ENCODE measurements at places on chromosomes 3 and 15.

DNA sequence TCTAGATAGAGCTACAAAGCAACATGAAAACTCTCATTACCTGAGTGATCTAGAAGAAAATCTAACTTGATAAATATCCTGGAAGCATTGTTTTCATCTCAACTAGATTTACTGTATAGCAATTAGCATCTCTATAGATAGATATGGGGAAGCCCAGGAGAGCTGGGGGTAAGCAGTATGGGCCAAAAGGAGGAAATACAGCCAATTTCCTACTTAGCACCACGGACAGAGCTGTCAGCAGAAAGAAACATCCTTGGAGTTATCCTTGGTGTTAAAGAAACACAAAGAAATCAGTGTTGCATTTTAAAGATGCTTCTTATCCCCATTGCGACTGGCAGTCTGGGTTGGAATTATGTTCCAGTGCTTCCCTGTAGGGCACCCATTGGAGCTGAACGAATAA lies 126.2 kb downstream of the TIGIT start:
- DNase-seq, result no peak

DNA sequence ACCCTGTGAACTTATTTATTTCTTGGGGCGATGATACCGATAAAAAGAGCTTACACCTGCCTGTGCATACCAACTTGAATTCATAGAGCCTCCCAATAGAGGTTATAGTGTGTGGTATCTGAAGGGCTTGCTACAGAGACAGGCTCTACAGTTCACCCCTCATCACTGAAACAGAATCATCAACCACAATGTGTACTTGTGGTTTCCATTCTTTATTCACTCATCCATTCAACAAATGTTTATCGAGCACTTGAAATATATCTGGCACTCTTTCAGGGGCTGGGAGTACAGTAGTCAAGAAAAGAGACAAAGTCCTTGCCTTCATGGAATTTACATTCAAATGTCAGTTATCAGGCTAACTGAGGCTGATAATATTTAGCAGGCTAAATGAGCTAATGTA lies 134.4 kb upstream of the SKOR1 start:
- no peak for DNase-seq

GRCh38 chr15:65952391-65953053 lies 83.2 kb downstream of the RAB11A start:
- no peak for DNase-seq

- DNase-seq, result no peak
Observed at GRCh38 chr15:68676011-68676605, 97.3 kb downstream of the CORO2B start.

- DNase-seq, result no peak
Observed at GRCh38 chr3:68988740-68989139, 24.7 kb downstream of the EOGT start.

DNA sequence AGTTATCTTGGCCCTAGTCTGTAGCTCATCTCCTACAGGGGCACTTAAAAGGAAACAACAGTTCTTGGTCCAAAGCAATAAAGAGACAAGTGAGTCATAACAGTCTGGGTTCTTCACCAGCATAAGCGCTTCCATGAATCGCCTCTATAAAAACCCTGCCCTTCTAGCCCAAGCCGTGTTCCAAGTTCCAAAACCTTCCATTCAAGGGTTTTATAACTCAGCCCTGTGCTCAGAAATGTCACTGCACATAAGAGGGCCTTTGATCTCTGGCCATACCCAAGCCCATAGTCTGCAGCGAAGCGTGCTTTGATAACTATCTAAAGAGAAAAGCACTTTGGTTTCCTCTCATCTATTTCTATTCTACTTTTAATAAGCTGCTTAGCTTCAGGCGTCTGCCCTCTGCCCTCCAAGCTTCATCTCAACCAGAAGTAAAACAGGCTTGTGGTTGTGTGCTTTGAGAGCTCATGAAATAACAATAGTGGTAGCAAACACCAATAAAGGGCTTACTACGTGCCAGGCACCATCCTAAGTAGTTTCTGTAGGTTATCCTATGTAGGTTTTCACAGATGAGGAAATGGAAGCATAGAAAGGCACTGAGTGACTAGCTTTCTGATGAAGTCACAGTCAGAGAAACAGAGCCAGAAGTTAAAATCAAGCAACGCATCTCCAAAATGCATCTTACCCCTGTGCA lies 64.0 kb upstream of the AKAP13 start:
- peak; percentile 37 for DNase-seq

DNA sequence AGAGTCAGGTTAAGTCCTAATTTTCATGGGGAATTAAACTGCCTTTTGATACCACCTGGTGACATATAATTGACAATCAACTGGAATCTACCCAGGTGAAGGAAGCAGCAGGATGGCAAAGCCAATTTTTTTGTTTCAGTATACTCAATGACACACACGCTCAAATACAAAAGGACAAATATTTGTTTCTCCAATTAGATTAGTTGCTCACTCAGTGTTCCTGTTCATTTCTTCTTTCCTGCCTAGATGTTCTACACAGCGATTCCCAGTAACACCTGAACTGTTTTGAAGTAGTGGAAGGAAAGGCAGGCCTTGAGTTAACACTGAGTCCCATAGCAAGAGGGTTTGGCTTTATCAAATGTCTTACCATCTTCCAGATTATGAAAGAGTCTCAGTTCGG lies 157.5 kb downstream of the PDZRN3 start:
- DNase-seq, result no peak

- DNase-seq, result no peak
Observed at GRCh38 chr3:7798276-7798675, 703.3 kb upstream of the LMCD1 start.

DNA sequence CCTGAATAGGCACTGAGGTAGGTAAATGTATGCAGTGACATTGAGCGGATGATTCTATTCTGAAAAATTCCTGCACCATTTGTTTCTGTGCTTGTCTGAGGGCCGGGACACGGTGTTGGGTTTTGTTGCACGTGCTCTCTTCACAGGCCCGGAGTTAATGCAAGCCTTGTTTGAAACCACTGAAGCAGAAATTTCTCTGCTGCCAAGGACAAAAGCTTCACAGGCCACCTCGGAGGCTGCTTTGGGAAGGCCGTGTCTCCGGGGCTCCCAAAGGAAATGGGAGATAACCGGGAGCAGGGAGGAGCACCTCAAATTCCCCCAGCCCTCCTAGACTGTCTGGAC lies 179.4 kb downstream of the OPA1 start:
- DNase-seq, result no peak

DNA sequence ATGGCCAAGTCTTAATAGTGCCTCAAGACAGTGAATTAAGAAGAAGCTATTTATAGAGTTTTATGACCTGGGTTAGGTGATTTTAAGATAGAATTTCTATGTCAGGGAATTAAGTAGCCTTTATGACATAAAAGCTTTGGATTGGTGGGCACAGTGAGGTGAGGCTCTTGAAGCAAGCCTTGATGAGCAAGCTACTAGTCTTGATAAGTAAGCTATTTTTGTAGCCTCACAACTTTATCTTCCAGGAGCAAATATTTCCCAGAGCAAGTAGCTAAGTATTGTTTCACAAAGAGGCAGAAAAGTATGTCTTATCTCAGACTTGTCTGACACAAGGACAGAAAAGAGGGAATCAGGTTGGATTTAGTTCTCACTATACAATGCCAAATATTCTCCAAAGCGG lies 491.7 kb upstream of the RASGRP1 start:
- DNase-seq, result no peak

DNA sequence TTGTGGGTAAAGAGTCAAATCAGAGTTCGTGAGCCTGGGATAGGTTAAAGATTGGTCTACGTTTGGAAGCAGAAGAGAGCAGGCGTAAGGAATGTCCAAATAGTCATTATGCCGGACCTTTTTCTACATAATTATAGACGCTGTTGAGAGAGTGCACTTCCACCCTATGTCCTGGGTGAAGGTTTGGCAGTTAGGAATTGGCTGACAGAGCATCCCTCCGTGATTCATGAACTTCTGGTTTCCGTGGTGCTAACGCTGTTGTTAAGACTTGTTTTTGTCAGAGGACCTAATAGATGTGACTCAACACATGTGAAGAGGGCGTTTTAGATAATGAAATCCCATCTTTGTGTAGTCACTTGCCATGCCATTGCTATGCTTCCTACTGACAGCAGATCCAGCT lies 1.1 kb downstream of the EAF1 start:
- peak; percentile 32 for DNase-seq

GRCh38 chr3:52435246-52436101 lies 9.4 kb downstream of the SEMA3G start:
- DNase-seq, result no peak

DNA sequence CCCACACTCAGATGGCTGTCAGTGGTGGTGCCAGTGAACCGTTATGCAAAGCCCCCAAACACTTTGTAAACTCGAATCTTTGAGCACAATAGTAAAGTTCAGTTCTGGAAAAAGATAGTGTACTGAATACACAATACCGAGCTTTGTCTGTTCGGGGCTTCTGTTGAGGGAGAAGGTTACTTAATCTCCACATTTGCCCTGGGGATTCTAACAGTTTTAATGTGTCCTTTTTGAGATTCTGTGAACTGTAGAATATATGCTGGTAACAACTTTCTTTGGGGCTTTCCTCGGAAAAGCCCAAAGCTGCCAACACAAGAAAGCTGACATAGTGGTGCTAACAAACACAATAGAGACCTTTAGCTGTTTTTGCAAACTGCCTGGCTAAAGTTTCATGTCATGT lies 686.5 kb downstream of the ROBO1 start:
- DNase-seq, result no peak

GRCh38 chr3:101725194-101725889 lies 928 bp downstream of the CEP97 start:
- DNase-seq, result peak; percentile 38

GRCh38 chr3:29057326-29057725 lies 223.5 kb upstream of the RBMS3 start:
- DNase-seq, result no peak

- DNase-seq, result no peak
Observed at GRCh38 chr3:73926360-73927202, 301.8 kb upstream of the PDZRN3 start.

DNA sequence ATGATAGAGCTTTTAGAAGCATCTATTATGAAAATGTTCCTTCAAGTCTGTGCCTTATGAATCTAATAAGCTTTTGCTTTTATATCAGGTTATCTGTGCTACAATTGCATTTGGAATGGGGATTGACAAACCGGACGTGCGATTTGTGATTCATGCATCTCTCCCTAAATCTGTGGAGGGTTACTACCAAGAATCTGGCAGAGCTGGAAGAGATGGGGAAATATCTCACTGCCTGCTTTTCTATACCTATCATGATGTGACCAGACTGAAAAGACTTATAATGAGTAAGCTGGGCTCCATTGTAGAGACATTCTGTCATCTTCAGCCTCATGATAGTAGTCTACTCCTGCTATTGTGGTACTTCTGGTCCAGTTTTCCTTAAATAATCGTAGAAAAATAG lies 73.4 kb downstream of the BLM start:
- no peak for DNase-seq

DNA sequence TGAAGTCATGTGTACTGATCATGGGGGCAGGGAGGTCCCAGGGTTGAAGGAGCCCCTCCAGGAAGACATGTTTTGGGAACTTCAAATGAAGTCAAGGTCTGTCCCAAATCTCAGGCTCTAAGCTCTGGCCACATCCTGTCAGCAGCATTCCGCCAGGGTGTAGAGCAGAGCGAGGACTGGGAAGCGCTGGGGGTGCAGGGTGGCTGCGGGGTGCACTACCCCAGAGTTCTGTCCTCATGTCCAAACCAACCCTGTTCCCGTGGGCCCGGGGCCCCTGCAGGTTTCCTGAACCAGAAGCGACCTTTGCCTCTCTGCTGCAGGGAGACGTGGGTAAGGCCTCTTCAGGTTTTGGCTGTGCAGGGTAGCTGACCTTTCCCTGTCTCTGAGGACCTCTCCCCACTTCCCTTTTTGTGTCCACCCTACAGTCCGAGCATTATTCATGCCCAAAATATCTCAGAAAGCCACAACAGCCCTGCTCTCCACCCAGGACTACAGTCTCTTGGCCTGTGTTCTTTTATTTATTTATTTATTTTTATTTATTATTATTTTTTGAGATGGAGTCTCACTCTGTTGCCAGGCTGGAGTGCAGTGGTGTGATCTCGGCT lies 26.6 kb upstream of the FLNB start:
- no peak for DNase-seq

DNA sequence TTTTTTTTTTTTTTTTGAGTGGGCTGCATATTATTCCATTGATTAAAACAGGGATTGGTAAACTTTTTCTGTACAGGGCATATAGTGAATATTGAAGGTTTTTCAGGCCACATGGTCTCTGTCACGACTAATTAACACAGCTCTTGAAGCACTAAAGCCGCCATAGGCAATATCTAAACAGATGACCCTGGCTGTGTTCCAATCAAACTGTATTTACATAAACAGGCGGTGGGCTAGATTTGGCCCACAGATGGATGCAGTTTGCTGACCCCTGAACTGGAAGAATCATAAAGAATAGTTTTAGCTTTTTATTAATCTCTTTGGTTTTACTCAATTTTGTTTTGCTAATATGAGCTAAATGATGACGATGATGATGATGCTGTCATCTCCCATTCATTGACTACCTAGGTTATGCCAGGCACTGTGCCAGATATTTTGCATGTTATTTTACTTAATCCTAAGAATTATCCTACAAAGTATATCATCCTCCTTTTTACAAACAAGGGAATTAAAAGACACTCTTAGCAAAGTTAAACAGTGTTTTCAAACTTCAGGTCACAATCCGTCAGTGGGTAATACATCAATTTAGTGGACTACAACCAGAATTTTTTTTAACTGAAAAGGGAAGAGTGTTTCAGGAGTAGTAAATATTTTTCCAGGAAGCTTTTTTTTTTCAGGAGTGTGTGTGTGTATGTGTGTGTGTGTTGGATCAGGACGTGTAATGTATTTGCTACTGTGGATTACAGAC lies 54.3 kb downstream of the LMCD1 start:
- DNase-seq, result no peak

DNA sequence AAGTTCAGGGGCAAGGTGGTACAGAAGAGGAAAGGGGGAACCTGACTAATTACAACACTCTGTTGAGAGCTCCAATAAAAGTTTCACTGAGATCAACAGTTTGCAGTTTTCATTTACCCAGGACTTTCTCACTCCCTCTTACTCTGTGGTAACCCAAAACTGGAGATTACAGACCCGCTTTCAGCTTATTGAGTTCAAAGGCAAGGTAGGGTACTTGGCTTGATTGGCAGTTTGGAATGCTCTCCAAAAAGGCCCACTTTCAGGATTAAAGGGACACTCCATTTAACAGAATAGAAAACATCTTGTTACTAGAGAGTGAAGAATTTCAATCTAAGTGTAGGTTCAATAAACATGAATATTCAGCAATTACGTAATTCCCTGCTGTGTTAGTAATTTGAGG lies 117.6 kb upstream of the ETV5 start:
- no peak for DNase-seq

DNA sequence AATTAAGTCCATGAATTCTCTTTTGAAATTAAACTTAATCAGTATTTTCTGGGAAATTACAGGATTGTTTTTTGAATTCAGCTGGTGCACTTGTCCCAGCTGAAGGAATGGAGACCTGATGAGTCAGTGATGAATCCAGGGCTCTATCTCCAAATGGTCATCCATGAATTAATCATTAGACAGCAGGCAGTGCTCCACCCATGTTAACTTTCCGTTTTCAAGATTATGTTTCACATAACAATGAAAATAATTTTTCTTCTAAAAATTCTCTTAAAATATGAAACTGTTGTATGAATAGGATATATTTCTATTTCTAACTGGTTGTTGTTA lies 13.9 kb upstream of the PAQR9 start:
- DNase-seq, result no peak
